ENCODE measurements at places on chromosomes 1 and 21. TPM values are rescaled to one million over a fixed set of nuclear protein-coding genes. Genes with fewer than 3 reads are reported as not detected.

- no peaks in the 10 kb centered on the region for H3K36me3 ChIP-seq
- no peak overlapping the region for H3K4me3 ChIP-seq
- H3K27me3 ChIP-seq, result peaks cover 6% of the 10 kb centered on the region
- no peak for DNase-seq
- H3K4me1 ChIP-seq, result no peaks in the 10 kb centered on the region
These were observed 5.9 kb downstream of the CAMK1G start for GRCh38 chr1:209589440-209589839.

- DNase-seq, result no peak
- no peaks in the 10 kb centered on the region for H3K36me3 ChIP-seq
- H3K27ac ChIP-seq, result peak overlapping the region; percentile 74
- H3K4me3 ChIP-seq, result peak overlapping the region; percentile 22
- H3K4me1 ChIP-seq, result no peaks in the 10 kb centered on the region
These were observed 14.3 kb downstream of the SLC27A3 start for GRCh38 chr1:153789478-153790034.

DNA sequence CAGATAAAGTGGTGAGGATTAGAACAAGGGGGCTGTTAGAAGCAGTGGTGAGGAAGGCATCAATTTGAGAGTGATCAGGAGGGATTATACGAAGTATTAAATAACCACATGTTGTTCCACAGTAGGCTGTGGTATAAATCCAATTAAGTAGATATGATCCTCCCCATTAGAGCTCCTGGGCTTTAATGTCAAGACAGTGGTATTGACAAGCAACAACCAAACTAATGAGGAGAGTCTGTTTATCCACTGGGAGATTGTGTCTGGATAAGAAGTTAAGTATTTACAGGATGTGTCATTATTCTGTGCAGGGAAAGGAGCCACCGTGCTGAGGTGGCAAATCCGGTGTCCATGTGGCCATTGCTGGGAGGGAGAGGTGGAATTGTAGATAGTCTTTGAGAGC, 5.8 kb downstream of the ACTN2 start:
- DNase-seq, result no peak
- no peak overlapping the region for H3K27ac ChIP-seq
- no peaks in the 10 kb centered on the region for H3K36me3 ChIP-seq
- no peaks in the 10 kb centered on the region for H3K27me3 ChIP-seq
- no peak overlapping the region for H3K4me3 ChIP-seq
- no peaks in the 10 kb centered on the region for H3K4me1 ChIP-seq

DNA sequence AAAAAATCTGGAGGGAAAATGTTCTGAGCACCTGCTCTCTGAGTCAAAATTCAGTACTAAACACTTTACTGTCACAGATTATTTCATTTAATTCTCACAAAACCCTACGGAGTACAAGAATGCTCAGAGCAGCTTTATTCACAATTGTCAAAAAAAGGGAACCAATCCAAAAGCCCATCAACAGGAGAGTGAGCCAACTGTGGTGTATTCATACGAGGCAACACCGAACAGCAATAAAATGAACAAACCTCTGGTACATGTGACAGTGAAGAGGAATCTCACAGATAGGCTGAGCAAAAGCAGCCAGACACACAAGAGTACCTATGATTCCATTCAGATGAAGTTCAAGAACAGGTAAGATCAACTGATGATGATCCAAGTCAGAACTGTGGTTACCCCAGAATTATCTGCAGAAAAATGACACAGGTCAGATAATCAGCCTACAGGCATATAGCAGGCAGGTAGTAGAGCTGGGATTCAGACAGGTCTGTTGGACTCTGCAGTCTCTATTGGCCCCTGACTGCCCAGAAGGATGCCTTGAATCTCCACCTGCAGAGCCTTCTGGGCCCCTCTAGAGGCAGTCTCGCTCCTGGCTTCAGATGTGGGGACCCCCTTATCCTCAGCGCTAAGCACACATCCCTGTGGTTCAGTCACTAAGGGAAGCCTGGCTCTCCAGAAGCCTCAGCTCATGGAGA, 19.2 kb downstream of the SLC9A1 start:
- H3K27ac ChIP-seq, result no peak overlapping the region
- no peak overlapping the region for H3K4me3 ChIP-seq
- H3K36me3 ChIP-seq, result no peaks in the 10 kb centered on the region
- DNase-seq, result no peak

IFI44L gene
- total RNA-seq, result 0.74 TPM

GRCh38 chr1:200880212-200880611, 7.4 kb downstream of the GPR25 start:
- H3K36me3 ChIP-seq, result no peaks in the 10 kb centered on the region
- H3K4me1 ChIP-seq, result no peaks in the 10 kb centered on the region
- no peak overlapping the region for H3K4me3 ChIP-seq

DNA sequence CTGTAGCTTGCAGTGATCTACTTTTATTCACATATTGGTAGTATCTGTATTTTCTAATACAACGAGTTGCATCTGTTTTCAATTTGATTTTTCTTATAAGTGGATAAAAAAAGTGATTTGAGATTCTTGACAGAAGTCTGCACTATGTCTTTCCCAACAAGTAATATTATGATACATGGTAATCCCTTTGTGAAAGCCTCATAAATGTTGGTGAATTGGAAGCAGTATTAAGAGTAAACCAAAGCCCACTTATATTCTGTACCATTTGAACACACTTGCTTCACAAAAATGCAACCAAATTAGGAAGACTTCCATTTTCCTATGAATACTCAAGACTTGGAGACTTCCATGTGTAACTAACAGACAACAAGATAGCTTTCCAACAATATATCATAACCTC, 172.0 kb downstream of the HMCN1 start:
- no peaks in the 10 kb centered on the region for H3K36me3 ChIP-seq
- H3K27me3 ChIP-seq, result no peaks in the 10 kb centered on the region
- H3K27ac ChIP-seq, result no peak overlapping the region

DNA sequence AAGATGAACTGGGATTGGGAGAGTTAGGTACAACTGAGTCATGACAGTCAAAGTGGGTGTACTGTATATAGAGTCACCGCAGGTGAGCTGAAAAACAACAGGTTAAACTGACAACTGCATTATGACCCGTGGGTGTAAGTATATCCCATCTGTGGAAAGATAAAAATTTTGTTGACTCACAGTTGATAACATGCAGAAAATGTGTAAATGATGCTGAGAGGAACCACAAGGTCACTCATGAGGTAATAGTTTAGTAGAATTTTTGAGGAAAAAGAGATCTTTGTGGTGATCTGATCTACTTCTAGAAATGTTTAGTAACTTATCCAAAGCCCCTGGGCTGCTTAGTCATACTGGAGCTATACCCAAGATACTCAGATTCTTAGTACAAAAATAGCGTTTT, 838 bp downstream of the OR2C3 start:
- no peaks in the 10 kb centered on the region for H3K4me1 ChIP-seq
- no peaks in the 10 kb centered on the region for H3K27me3 ChIP-seq
- H3K36me3 ChIP-seq, result no peaks in the 10 kb centered on the region
- DNase-seq, result no peak

GRCh38 chr1:113129529-113130185, 56.7 kb downstream of the LRIG2 start:
- no peak overlapping the region for H3K4me3 ChIP-seq
- peaks cover 3% of the 10 kb centered on the region for H3K36me3 ChIP-seq
- no peak overlapping the region for H3K27ac ChIP-seq
- no peaks in the 10 kb centered on the region for H3K4me1 ChIP-seq
- no peak for DNase-seq

Measured in colonic mucosa (tissue), 4 donors.